ENCODE measurements at places on chromosomes 3 and 15.
A peak's percentile ranks its signal among the peaks of the same experiment; 100 is the strongest.

DNA sequence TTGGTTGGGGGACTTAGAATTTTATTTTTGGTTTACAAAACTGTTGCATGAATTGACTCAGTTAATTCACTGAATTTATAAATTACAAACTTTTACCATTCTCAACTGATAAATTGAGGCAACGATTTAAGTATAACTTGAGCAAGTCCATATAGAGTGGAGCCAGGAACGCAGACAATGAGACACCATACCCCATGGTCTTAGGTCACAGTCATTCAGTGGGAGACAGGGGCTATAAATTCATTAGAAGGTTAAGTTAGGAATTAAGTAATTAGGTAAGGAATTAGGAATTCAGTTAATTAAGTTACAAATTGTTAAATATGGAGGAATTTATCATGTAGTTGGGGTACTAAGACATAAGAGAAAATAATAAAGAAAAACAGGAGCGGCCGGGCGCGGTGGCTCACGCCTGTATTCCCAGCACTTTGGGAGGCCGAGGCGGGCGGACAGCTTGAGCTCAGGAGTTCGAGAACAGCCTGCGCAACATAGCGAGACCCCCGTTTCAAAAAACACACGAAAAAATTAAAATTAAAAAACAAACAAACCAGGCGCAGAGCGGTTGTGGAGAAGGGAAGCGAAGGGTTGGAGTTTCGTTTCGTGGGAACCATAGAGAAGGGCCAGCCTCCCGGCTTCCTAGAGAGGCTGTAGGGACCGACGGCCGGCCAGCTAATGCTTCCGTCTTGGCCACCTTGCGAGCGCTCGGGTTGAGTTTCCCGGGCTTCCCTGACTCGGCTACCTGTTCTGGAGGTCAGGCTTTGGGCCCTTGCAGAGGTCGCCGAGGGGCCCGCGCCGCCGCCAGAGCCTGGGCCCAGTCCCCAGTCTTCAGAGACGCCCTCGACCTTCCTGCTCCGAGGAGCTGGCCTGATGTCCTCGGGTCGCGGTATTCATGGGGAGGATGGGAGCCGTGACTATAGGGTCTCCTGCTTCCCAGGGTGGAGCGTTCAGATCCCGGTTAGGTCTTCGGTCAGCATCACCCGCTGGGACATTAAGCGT, at the start of gene ZNF619:
TSS of gene ZNF619 (plus strand) at position 645 of the 993 bp plus-strand sequence. CDS start 858 bp downstream, outside the sequence.
- peak; percentile 50 for DNase-seq

DNA sequence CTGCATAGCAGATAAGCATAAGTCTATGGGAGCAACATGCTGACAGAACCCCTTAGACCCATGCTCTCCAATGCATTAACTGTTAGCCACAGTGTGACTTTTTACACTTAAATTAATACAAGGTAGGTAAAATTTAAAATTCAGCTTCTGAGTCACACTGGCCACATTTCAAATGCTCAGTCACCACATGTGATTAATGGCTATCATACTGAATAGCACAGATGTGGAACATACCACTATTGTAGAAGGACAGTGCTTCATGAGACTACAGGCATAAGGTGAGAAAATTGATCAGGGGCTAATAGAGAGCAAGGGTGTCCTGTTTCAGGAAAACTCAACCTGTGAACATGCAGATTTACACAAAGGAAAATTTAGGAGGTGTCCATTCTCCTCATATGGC, 357.0 kb upstream of the SEMA6D start:
- no peak for DNase-seq

DNA sequence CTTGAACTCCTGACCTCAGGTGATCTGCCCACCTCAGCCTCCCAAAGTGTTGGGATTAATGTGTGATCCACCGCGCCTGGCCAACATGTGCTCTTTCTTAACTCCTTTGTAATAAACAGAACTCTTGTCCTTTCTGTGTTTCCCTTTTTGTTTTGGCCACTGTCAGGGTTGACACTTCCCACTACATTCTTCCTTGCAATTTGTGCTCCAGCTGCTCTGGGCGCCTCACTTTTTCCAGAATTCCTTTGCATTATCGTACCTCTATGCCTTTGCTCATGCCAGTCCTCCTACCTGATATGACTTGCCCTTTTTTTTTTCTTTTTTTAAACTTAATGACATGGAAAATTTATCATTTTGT, 38.8 kb upstream of the SMAD3 start:
- DNase-seq: no peak

- DNase-seq: no peak
Observed at GRCh38 chr15:38190501-38190900, 62.1 kb upstream of the SPRED1 start.

- DNase-seq: no peak
Observed at GRCh38 chr3:162019817-162020216, 523.2 kb downstream of the OTOL1 start.

DNA sequence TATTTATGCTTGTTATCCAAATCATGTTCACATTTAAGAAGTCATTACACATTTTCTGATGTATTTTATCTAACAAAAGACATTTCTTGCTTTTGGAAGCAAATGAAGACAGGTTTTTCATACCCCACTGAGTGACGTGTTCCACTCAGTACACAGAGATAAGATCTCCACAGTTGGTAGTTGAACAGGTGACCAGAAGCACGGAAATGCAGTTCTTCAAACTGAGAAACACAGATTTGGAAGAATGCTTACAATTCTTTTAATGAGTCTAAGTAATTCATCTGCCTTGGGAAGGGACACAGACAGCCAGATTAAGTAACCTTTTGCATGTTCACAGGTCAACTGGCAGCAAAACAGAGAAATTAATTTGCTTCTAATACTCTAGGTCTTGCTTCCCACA, 23.1 kb downstream of the PTX3 start:
- DNase-seq: no peak

- no peak for DNase-seq
Observed at GRCh38 chr3:70849911-70850699, 537.7 kb upstream of the MDFIC2 start.

- no peak for DNase-seq
Observed at GRCh38 chr3:194285024-194285849, 65.9 kb downstream of the CPN2 start.

- no peak for DNase-seq
Observed at GRCh38 chr15:38614621-38615020, 50.0 kb upstream of the RASGRP1 start.

- DNase-seq: peak; percentile 84
Observed at GRCh38 chr15:41827880-41828806, at the start of gene JMJD7. Gene JMJD7, plus strand, starts transcription at chr15:41828092. Its CDS starts 33 bp downstream, at chr15:41828125.

DNA sequence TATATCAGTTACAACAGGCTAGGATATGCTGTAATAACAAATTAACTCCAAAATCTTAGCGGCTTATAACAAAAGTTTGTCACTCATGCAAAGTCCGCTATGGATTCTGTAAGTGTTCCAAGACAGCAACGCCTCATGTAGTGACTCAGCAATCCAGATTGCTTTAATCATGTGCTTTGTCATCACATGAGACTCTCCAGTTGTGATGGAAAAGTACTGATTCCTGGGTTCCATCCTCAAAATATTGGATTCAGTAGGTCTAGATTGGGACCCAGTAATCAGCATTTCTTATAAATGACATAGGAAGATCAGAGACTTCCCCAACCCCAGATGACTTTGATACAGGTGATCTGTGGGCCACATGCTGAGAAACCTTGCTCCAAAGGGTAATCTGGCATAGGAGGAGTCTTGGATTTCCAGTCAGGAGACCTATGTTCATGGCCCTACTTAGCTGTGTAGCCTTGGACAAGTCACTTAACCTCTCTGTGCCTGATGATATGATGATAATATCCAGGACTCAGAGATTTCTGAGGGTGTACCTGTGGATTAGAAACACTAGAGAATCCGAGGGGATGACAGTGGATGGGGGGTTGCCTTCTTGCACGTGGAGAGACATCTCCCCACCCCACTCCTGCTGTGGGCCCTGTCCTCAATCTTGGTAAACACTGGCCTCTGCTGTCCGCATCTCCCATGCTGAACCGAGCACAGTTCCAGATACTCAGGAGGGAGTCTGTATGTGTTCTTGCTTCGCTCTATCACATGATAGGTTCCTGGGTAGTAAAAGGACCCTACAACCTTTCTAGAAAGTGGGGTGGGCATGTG, 65.5 kb downstream of the CORO2B start:
- no peak for DNase-seq

- no peak for DNase-seq
Observed at GRCh38 chr3:70464465-70464864, 152.0 kb upstream of the MDFIC2 start.

GRCh38 chr3:149959443-149959842, 11.3 kb downstream of the PFN2 start:
- no peak for DNase-seq

DNA sequence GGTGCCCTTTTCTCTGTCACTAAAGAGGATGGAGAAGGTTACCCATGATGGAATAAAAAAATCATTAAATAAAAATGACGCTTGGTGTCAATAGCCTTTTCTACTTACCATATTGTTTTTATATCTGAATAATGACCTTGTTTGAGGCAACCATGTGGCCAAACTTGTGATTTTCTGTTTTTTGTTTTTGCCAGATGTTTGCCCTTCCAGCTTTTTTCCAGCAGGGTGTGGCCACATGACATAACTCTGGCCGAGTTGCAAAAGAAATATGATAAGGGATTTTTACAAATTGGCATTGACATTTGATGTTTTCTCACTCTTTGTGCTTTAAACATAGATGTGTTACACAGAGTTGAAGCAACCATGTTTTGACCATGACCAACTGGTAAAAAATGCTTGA, 39.7 kb upstream of the EPHA3 start:
- DNase-seq: no peak

- DNase-seq: no peak
Observed at GRCh38 chr3:174477491-174477890, 381.6 kb upstream of the NAALADL2 start.

DNA sequence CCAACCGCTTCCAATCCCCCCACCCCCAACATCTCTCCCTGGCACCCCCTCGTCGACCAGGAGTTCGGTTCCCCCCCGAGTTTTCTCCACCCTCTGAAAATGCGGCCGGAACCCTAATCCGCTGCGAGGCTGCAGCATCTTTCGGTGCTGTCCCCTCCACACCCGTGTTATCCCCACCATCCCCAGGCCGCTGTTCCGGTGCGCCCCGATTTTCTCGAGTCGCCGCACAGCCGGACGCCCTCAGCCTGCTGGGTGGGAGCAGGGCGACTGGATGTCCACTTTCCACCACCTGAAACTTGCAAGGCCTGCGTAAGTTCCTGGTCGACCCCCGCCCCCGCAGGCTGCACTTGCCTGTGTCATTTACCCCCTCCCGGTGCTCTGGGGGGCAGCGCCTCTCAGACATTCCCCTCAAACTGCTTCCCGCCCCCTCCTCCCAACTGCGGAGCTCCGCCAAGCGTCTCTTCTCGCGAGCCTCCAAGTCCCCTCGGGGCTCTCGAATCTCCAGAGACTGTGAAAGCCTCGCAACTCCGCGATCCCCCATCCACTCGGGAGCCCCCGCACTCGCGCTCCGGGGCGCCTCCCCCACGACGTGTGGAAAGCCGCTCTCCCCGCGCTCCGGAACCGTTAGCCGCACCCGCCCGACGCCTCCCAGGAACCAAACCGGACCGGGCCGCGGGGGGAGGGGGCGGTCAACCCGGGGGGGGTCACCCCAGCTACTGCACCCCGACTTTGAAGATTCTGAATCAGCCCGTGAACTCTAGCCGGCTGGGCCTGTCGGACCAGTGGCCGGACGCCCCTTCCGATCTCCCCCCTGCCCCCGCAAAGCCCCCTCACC, 566 bp downstream of the ETV5 start:
- peak; percentile 55 for DNase-seq

GRCh38 chr15:44713006-44713966, 2.0 kb downstream of the B2M start:
- DNase-seq: no peak

DNA sequence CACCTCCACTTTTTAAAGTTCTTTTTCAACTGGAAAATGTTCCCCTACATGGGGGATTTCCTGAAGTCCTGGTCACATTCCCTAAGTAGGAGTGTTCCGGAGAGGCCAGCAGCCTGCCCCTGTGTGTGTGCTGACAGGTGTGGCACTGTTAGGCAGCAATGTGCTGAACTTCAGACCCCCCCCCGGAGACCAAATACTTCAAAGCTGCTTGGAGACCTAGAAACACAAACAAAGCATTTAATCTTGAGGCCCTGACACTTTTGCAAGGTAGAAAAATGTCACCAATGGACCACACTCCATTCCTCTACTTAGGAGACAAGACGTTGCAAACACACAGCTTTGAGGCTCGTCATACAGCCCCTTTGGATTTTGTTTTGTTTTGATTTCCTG, 259.6 kb upstream of the CTNNB1 start:
- no peak for DNase-seq

DNA sequence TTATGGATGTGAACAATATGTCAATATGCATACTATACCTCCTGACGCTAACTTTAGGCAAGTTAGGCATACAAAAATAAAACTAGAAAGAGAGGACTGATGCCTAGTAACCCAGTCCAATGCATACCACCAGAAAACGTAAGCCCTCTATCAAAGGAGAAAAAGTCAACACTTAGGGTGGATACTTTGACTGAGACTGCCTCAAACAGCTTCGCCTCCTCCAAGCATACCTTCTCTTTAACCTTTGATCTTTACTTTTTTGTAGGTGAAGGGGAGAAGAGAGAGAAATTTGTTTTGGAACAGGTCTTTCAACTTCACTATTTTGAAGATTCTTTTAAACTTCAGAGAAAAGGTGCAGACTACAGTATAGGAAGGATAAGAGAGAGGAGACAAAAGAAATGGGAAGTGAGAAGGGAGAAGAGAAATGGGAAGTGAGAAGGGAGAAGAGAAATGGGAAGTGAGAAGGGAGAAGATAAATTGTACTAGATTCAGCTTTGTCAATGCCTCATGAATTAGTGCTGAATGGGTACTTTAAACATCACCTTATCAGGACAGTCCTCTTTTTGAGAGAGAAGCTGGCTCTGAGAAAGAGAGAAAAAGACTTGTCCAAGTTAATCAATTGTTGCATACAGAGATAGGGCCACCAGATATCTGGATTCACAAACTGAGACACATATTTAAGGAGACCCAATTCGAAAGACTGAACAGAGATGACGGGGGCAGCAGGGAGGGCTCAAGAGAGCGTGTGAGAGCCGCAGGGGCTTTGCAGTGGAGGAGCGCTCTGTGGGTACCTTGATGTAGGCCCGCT, 1.0 kb downstream of the P3H2 start:
- no peak for DNase-seq

DNA sequence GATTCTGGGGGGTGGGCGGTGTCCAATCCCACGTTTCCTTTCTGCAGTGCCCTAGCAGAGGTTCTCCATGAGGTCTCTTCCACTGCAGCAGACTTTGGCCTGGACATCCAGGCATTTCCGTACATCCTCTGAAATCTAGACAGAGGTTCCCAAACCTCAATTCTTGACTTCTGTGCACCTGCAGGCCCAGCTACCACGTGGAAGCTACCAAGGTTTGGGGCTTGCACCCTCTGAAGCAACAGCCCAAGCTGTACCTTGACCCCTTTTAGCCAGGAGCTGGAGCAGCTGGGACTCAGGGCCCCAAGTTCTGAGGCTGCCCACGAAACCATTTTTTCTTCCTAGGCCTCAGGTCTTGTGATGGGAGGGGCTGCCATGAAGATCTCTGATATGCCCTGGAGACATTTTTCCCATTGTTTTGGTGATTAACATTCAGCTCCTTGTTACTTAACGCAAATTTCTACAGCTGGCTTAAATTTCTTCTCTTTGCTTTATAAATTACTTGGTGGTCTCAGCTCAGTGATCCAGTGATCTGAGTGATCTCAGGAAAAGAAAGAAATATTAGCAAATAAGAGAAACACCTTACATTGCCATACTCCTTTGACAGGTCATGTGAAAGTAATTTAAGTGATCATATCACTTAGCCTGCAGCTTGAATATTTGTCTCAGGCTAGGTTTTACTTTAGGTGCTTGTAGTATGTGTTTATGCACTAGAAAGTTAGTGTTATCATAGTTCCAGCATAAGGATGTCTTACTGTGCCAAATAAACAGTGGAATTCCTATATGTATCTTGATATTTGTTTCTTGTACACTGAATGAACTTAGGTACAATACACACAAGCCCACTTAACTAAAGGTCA, 3.0 kb downstream of the SNAP23 start:
- no peak for DNase-seq

GRCh38 chr3:42728668-42729364, 26.2 kb upstream of the HHATL start:
- DNase-seq: no peak
